ENCODE measurements at places on chromosomes 2 and 18.

- DNase-seq = no peak
Measured at GRCh38 chr2:199100326-199101110, 357.2 kb downstream of the SATB2 start.

DNA sequence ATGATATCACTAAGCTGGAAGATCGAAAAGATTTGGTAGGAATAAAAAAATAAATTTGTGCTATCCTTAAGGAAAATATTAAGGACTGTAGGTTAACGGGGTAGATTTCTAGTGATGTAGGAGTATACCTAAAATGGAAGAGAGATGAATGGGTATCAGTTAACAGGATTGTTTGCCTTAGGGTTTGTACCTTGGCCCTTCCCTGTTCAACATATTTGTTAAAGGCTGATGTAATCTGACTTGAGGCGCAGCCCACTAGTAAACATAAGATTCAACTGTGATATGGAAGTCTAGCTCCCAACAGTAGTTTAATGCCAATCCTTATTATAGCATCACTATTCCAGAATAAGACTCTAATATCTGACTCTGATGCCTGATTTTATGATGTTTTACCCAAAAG lies 685.2 kb downstream of the DCC start:
- no peak for DNase-seq

- DNase-seq = no peak
Measured at GRCh38 chr18:68409576-68409975, 305.3 kb downstream of the TMX3 start.

DNA sequence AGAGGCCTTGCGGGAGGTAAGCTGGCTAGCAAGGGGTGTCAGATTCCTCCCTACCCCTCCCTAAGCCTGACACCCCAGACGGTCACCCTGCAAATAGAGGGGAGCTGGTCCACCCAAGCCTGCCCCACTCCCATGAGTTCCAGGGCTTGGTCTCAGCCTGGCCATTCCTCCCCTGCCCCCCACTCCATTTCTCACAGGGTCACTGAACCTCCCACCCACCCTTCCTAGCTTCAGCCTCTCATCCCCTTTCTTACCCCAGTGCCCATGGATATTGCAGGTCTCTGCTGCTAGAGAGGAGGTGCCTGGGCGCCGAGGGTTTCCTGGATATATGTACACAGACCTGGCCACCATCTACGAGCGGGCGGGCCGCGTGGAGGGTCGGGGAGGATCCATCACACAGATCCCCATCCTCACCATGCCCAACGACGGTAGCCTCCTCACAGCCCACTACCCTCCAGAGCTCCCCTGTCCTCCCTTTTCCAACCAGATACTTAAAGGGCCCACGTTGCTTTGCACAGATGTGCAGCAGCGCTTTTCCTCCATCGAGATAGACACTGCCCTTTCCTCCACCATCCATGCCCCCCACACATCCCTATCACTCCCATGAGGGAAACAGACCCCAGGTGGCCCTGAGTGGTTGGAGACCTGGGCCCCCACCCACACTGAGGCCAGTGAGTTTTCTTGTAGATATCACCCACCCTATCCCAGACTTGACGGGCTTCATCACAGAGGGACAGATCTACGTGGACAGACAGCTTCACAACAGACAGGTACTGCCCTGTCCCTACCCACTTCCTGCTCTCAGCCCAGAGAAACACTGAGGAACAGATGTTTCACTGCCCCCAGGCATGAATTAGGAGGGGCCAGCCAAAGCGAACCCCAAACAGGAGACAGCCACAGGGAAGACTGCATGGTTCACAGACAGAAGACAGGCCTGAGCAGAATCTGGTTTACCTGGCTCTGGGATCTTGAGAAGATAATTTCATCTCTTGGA lies 15.2 kb upstream of the ANKRD53 start:
- no peak for DNase-seq

DNA sequence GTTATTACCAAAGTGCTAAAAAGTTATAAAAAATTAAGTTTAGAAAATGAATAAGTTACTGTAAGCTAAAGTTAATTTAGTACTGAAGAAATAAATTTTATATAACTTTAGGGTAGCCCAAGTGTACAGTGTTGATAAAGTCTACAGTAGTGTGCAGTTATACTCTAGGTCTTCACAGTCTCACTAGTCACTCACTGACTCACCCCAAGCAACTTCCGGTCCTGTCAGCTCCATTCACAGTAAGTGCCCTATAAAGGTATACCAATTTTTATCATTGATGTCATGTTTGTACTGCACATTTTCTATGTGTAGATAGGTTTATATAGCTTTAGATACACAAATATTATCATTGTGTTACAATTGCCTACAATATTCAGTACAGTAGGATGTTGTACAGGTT lies 518.3 kb upstream of the PIK3C3 start:
- DNase-seq = no peak

GRCh38 chr18:35672897-35673296 lies 91.4 kb downstream of the GALNT1 start:
- DNase-seq = no peak

GRCh38 chr2:71882236-71882946 lies 265.3 kb downstream of the CYP26B1 start:
- no peak for DNase-seq

- no peak for DNase-seq
Measured at GRCh38 chr2:233063269-233063975, 3.3 kb downstream of the INPP5D start.

DNA sequence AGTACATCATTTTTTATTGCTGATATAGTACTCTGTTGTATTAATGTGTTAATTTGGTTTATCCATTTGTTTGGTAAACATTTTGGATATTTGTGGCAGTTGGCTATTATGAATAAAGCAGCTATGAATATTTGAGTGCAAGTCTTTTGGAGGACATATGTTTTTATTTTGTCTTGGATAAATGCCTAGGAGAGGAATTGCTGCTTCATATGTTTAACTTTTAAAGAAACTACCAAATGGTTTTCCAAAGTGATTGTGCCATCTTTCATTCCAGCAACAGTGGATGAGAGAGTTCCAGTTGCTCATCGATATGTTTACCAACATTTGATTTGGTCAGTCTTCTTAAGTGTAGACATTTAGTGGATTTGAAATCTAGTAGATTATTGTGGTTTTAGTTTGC lies 51.8 kb downstream of the MERTK start:
- DNase-seq = no peak

- no peak for DNase-seq
Measured at GRCh38 chr2:63863707-63864106, 22.0 kb downstream of the UGP2 start.

- no peak for DNase-seq
Measured at GRCh38 chr18:48846423-48846932, 104.3 kb downstream of the SMAD7 start.

DNA sequence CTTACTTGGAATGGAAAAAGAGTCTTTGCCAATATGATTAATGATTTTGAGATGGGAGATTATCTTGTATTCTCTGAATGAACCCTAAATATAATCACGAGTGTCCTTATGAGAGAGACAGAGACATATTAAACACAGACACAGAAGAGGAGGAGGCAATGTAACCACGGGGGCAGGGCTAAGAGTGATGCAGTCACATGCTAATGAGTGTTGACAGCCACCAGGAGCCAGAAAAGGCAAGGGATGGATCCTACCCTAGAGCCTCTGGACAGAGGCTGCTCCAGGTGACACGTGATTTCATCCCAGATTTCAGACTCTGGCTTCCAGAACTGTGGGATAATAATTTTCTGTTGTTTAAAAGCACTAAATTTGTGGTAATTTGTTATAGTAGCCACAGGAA lies 679.6 kb downstream of the MBD2 start:
- no peak for DNase-seq

GRCh38 chr2:237025090-237025865 lies 60.4 kb upstream of the COPS8 start:
- DNase-seq = no peak

GRCh38 chr2:240021488-240022104 lies 3.5 kb downstream of the NDUFA10 start:
- peak; percentile 10 for DNase-seq

GRCh38 chr2:207974216-207974605 lies 51.1 kb downstream of the PLEKHM3 start:
- no peak for DNase-seq

DNA sequence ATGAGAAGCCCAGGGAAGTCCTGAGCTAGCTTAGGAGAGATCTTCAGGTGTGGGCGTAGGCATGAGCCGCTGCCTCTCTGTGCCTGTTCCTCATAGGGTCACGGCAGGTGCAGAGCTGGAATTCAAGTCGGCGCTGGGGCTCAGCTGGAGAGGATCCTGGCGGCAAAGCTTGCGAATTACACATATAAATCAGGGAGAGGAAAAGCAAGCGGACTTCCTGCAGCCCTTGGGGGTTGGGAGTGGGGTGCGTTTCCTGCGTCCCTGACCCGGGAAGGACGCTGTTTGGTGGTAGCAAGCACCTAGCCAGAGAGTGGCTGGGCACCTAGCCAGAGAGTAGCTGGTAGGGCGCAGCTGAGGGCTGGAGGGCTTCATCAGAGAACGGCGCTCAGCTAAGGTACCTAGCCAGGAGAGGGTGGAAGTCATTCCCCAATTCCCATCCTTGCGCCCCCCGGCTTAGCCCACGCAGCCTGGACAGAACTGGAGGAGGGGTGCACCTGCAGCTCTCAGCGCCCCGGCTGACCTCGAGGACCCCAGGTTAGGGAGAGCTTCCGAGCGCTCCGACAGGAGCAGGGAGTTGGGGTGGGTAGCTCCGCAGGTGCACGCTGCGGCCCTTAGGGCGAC lies 459 bp upstream of the EFR3B start:
- DNase-seq = no peak

GRCh38 chr2:189338115-189338514 lies 103.2 kb upstream of the WDR75 start:
- DNase-seq = no peak

GRCh38 chr2:102522890-102523289 lies 49.9 kb downstream of the SLC9A4 start:
- no peak for DNase-seq

- DNase-seq = no peak
Measured at GRCh38 chr2:34734042-34734441, 1134.9 kb upstream of the FAM98A start.
